Stimulated activated CD4-positive, alpha-beta T cell treated with anti-CD3 and anti-CD28 coated beads, Interleukin-4, amount 100 ng/mL, for 1 hour (primary cell): ENCODE measurements at places on chromosomes 5 and 9.

- no peak for DNase-seq
Measured at GRCh38 chr5:87885758-87886157, 382.9 kb downstream of the TMEM161B start.

- DNase-seq = no peak
Measured at GRCh38 chr5:33641744-33642505, 201.2 kb downstream of the TARS1 start.

- no peak for DNase-seq
Measured at GRCh38 chr5:156971415-156971814, 8.4 kb upstream of the TIMD4 start.

GRCh38 chr5:127925916-127926315 lies 157.7 kb upstream of the SLC12A2 start:
- no peak for DNase-seq

- no peak for DNase-seq
Measured at GRCh38 chr5:146732962-146733361, 145.6 kb downstream of the PPP2R2B start.

- DNase-seq = no peak
Measured at GRCh38 chr9:127130661-127131538, 8.5 kb upstream of the ANGPTL2 start.

DNA sequence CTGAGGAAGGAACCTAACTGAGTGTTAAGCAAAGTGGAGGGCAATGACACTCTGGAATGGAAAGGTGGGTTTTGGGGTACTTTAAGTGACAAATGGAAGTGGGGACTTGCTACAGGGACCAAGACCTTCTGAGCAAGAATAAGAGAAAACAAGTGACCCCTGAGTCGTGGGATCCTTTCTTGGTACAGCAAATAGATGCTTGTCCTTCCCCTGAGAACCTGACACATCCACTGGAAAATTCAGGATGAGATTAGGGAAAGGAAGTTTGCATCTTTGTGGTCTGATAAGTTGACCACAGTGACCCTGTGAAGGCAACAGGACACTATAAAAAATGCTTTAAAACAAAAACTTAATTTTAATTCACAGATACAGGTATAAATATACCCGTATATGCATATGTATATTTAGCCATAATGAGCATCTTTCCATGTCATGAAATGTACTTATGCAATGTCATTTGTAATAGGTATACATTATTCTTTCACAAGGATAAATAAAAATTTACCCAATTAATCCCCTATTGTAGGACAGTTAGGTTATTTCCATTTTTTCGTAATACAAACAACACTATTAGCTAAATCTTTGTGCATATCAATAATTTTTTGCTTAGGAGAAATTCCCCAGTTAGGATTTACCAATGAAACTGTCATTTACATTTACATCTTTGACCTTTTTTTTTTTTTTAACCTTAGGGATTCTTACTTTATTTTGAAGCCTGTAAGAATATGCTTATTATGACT lies 2.0 kb upstream of the IRF1 start:
- no peak for DNase-seq

GRCh38 chr9:134590240-134591081 lies 51.1 kb upstream of the COL5A1 start:
- DNase-seq = no peak

GRCh38 chr5:100790170-100790665 lies 112.9 kb downstream of the ST8SIA4 start:
- DNase-seq = no peak

- DNase-seq = no peak
Measured at GRCh38 chr5:141839015-141839513, 39.1 kb downstream of the PCDH1 start.

DNA sequence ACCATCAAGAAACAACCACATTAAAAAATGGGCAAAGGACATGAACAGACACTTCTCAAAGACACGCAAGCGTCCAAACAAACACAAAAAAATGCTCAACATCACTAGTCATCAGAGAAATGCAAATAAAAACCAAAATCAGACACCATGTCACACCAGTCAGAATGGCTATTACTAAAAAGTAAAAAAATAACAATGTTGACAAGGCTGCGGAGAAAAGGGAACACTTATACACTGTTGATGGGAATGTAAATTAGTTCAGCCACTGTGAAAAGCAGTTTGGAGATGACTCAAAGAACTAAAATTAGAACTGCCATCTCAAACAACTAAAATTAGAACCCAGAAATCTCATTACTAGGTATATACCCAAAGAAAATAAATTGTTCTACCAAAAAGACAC lies 80.4 kb downstream of the CAAP1 start:
- DNase-seq = no peak

GRCh38 chr5:55021410-55021809 lies 2.6 kb upstream of the GZMK start:
- no peak for DNase-seq

GRCh38 chr9:133264235-133264764 lies 10.7 kb downstream of the ABO start:
- no peak for DNase-seq

DNA sequence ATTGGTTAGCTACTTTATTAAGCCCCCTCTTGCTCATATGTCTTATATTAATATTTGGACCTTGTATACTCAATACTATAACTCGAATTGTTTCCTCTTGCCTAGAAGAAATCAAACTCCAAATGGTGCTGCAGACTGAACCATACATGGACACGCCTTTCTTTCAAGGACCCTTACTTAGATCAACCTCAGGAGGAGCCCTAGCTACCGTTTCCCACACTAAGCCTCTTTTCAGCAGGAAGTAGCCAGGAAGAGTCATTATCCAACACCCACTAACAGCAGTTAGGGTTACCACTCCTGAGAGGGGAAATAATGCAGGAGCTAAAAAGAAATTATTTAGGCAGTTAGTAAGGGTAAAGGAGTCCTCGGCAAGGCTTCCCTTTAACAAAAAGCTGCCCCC lies 243.8 kb upstream of the PUM3 start:
- no peak for DNase-seq

DNA sequence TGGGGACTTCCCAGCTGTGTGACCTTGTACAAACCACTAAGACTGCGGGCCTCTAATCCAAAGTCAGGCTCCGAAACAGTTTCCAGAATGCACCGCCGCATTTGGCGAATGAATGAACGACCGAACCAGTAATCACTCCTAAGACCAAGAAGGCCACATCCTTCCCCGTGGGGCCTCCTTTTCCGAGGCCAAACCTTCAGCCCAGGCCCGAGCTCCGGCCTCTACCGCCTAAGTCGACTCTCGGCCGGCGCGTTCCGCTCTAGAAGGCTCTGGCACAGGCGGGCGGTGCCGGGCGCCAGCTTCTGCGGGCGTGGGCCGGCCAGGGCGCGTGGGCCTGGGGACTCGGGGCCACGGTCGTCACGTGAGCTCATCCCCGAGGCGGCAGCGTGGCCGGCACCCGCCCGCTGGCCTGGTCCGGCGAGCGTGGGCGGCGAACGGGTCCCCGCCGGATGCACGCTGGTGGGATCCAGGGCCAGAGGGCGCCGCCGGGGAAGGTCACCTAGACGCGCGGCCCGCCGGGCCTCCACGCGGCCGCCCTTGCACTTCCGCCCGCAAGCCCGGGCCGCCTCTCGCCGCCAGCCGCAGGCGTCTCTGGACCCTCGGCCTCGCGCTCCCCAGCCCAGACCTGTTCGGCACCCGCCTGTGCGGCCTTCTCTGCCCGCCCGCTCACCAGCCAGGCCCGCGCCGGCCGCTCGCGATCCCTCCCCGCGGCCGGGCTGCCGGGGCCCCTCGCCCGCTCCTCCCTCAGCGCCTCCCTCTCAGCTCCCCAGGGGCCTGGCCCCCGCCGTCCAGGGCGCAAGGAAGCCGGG lies 754 bp downstream of the VDAC1 start:
- DNase-seq = peak; percentile 59

DNA sequence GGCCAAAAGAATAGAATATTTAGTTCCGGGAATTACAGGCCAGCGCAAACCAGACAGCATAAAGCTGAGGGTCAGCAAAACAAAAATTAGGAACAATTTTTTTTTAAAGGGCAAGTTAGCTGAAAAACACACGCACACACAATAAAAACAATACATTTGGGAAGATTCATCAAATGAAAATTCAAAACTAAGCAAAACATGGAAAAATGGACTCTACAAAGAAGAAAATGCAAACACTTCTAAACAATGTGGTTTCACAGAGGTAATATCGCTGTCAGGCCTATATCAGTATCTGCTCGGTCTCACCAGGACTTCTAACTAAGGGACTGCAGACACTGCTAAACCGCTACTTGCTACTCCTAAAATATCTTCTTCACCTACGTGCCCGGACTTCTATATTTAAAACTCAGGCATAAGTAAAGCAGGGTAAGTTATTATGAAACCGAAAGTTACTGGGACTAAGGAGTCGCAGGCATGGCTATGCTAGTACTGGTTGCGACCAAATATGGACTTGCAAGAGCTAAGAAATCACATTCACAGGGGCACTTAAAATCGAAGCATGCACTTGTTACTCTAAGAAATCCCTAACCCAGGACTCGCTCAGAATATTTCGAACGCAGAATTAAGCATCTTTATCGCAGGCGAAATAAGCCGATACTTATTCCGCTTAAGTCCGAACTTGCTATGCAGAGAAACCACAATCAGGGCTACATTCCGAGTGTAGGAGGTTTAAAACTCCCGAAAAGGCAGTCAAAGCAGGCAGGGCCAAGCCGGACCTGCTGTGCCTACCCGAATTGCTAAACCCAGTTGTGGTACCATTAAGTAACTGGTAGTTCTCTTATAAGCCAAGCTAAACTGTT lies 2.3 kb downstream of the ANXA2R start:
- no peak for DNase-seq

DNA sequence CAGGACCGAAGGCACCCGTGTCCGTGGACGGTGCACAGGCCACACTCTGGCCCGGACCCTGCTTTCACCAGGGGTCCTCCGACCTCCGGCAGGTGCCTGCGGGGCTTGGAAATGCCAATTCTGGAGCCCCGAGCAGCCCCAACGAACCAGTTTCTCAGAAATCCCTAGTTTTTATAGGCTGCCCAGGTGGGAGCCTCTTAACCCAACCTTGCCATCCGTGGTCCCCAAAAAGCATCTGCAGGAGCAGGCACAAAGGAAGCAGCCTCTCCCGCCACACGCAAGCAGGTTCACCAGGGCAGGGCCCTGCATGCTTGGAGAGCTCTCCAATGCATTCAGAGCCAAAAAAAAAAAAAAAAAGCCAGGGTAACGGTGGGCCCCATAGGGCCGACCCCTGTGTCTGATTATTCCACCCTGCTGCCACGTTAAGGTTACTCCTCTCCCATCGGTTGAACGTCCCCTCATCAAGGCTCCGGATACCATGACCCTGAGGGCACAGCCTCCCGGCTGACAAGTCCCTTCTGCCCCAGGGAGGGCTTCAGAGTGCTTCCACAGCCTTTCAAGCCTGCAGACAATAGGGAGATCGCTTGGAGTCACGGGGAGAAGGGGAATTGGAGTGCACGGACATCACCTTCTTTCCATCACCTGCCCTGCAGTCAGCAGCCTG lies 796 bp upstream of the TPRN start:
- no peak for DNase-seq

DNA sequence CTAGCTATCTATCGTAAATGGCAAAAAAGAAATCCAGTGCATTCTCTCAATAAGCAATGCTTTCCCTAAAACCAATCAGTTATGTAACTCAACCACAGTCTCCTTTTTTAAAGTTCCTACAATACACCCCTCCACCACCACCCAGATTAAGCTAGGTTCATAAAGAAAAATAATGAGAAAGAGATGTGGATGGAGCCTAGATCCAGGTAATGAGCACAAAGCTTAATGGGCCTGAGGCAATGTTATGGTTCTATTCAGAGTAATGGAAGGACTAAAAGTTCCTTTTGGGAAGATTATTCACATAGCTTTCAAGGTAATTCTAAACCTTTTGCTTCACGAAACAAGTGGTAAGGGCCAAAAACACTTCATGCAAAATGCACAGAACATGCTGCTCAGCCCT lies 113.5 kb downstream of the MPDZ start:
- no peak for DNase-seq

GRCh38 chr5:121151534-121151933 lies 687.4 kb downstream of the PRR16 start:
- DNase-seq = no peak

DNA sequence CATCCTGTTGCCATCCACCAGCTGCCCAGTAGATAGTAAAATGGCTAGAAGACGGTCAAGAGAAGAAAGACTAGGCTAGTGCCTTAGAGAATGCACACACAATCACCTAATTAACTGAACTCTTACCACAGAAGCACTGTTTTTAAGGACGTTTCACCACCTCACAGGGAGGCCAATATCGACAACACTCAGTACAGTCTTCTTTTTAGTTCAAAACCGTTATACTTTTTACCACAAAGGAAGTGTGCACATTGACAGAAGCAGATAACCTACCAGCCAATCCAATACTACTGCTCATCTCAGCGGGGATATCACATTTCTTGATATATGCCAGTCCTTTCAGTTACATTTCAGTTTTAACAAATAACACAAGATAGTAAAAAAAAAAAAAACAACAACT lies 122.3 kb downstream of the GNAQ start:
- no peak for DNase-seq

DNA sequence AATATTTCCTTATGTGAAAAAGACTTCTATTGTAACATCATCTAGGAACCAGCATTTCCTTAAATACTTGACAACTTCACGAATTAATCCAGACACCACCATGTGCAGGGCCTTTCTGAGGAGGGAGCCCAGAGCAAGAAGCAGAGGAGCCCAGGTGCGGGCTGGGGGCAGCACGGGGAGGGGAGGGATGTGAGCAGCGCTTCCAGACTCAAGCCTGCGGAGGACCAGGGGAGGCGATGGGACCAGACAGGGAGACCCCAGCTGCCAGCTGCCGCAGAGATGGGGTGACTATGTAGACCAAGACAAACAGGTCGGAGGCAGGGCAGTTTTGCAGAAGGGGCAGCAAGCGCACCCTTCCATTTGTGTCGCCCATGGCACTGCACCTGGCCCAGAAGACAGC lies 596.1 kb downstream of the IRX1 start:
- no peak for DNase-seq

GRCh38 chr5:75243100-75243499 lies 6.4 kb upstream of the ANKRD31 start:
- DNase-seq = no peak

DNA sequence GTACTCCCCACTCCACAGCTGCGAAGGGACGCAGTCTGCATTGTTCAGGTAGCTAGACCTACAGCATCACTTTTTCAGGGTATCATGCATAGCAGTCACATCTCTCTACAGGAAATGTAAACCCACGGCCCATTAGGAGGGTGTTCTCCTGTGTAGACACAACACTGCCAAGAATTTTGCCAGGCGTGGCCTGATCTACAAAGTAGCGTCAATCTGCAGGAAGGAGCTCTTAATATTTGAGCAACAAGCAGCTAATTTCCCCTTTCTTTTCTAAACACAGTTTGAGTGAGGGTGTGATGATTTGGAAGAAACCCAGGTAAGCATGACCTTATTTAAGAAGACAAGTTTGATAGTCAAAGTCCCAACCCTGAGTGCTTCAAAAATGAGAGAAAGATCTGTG lies 419.0 kb downstream of the GADD45G start:
- no peak for DNase-seq
